ENCODE measurements at places on chromosomes 12 and 14.

DNA sequence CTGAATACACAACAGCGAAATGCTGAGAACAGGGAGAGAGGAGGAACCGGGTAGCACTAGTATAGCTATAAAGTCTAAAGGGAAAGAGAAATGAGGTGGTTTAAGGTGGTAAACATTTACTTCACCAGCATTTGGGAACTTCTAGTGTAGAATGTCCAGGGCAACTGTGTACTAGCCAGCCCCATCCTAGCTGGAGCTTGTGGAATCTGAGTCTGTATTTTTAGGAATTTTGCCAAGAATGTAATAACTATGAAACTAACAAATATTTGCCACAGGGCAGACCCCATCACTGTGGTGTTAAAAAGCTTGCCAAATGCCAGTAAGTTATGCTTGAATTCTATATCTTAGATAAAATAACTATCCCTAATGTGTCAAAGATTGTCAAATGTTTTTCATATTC, 398.9 kb upstream of the MIS18BP1 start:
- DNase-seq = no peak

GRCh38 chr14:68394764-68395143, 398.1 kb downstream of the ZFP36L1 start:
- no peak for DNase-seq

GRCh38 chr12:56546680-56547079, 25.1 kb downstream of the RBMS2 start:
- no peak for DNase-seq

DNA sequence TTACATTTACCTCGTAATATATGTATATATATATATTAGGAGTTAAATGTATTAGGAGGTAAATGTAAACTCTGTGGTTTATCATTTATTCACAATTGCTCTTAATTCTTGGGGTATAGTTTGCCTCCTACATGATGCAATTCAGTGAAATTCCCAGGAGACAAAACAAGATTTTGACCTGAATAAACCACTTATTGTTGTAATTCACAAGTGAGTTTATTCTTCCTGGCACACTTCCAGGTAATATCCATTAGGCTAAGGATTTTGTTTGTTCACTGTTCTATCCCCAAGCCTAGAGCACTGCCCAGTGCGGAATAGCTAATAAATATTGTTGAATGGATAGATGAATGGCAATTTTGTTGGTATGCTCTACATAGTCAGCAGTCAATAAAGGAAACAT, 3.0 kb downstream of the SMIM10L1 start:
- DNase-seq = no peak

DNA sequence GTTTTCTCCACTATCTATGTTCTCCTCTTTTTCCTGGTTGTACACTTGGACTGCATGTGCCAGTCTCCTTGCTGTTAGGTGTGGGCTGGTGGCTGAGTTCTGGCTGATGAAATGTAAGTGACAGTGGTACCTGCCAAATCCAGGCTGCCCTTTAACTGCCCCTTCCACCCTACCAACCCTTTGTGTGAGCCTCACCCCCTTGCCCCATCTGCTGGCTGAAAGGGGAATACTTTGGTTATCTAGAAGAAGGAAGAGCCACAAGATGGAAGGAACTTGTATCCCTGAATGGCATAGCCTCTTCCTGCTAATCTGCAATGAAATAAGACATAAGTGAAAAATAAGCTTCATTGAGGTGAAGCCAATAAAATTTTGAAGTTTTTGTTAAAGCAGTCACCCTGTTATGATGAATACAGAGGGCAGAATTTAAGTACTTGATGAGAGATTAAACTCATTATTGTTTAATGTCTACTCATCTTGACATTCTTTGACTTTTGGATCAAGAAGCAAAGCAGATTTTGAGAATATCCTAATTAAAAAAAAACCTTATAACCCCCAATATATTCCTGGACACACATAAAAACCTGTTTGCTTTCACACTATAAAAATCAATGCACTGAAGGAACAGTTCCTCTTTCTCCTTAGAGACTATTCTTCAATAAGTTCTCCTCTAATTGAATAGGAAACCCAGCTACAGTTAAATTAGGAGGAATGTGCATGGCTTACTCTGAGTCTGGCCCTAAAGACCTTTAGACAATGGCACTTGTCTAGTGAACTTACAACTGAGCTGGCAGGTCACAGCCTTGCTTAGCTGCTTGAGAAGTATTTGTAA, 262.6 kb upstream of the BTG1 start:
- no peak for DNase-seq

All from stimulated activated CD4-positive, alpha-beta T cell treated with anti-CD3 and anti-CD28 coated beads, Interleukin-12 subunit alpha, Interleukin-12 subunit beta, amount 100 ng/mL, for 48 hours (primary cell).